Fibroblast of lung (primary cell): ENCODE measurements at places on chromosomes 3 and 15. TPM values are rescaled to one million over a fixed set of nuclear protein-coding genes. Genes with fewer than 3 reads are reported as not detected.

The SIDT1 gene
- total RNA-seq, result not detected in 2 replicates

The C3orf18 gene
- 14.1 and 25.8 TPM in 2 replicates for total RNA-seq

The PCOLCE2 gene
- total RNA-seq, result 6.7 and 26.3 TPM in 2 replicates

The CLRN1 gene
- total RNA-seq, result not detected in 2 replicates

The ADAMTS7 gene
- 5.1 and 7.9 TPM in 2 replicates for total RNA-seq

The CTXN2 gene
- not detected in 2 replicates for total RNA-seq

The ZNF80 gene
- not detected in 2 replicates for total RNA-seq

The POPDC2 gene
- total RNA-seq, result 0.17 and 0.26 TPM in 2 replicates

The GMNC gene
- total RNA-seq, result under 0.01 and 0.50 TPM in 2 replicates

The MEIS2 gene
- 16.9 and 31.0 TPM in 2 replicates for total RNA-seq

The LRRC34 gene
- total RNA-seq, result 1.8 and 2.0 TPM in 2 replicates

The RASGRP1 gene
- not detected in 2 replicates for total RNA-seq

The ITIH4 gene
- total RNA-seq, result 2.6 TPM in 2 replicates

The GRK7 gene
- total RNA-seq, result under 0.01 TPM in 1 of 2 replicates, not detected in the other

The PLA2G4B gene
- 0.99 and 1.3 TPM in 2 replicates for total RNA-seq

The PLD1 gene
- total RNA-seq, result 8.2 and 18.8 TPM in 2 replicates

The PSMD6 gene
- total RNA-seq, result 71.7 and 79.1 TPM in 2 replicates

The LSMEM2 gene
- not detected in 2 replicates for total RNA-seq
